ENCODE measurements at places on chromosomes 12 and 14.

GRCh38 chr12:91853350-91854127 is 292.1 kb downstream of the BTG1 start:
- DNase-seq: no peak

DNA sequence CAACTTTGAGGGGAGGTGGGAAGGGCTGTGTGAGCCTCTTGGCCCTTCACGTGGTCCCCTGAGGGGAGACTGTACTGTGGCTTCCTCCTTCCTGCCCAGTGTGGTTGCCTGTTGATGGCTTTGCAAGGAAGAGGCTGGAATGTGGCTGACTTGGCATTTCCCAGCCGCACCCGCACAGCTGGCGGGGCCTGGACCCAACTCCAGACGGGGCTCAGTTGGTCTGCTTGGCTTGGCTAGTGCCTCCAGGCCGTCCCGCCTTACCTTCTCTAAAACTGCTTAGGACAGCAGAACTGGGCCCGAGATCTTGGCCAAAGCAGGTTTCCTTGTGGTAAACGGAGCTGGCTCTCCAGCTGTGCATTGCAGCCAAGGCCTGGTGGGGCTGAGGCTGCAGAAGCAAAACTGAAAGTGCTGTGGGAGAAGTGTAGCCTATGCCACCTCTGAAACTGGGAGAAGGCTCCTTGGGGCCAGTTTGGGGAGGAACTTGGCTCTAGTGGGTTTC is 139.5 kb downstream of the SMOC1 start:
- DNase-seq: no peak

GRCh38 chr12:85329913-85330312 is 49.9 kb downstream of the ALX1 start:
- DNase-seq: no peak

GRCh38 chr12:92008345-92008744 is 137.3 kb downstream of the BTG1 start:
- no peak for DNase-seq

DNA sequence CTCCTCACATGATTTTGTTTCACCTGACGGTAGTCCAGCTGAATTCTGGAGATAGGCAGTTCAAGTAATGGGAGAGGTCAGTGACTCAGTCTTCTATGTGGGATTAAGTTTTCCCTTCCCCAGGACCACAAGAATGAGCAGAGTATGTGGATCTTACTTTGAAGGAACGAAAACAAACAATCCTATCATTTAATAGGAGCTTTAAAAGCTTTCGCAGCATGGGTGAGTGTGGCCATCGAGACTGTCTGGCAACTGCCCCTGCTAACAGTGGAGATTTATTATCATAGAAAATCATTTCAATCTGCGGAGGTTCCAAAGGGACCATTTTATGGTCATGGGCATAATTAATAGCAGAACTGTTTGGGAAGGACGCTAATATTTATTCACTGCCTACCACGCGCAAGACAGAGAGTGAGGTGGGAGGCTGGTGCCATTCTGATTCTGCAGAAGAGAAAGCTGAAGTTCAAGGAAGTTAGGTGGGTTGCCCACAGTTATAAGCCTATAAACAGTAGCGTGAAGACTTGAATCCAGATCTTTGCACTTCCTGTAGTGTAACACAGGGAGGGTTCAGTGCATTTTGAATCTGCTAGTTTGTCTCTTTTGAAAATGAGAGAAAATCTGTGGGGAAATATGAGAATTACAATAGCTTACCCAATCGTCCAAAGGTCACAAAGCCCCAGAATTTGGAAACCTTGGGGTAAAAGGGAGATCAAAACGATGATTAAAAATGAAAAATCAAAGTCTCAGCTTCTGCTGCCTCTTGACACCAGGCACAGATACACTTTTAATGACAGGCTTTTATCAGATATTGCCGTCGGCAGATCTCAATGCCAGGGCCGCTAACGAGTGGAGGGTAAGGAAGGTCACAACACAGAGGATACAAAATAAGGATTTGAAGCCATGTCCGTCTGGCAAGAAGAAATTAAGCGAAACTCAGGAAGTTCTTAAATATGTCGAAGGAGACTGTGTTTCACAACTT is 209.6 kb downstream of the CRADD start:
- DNase-seq: no peak

DNA sequence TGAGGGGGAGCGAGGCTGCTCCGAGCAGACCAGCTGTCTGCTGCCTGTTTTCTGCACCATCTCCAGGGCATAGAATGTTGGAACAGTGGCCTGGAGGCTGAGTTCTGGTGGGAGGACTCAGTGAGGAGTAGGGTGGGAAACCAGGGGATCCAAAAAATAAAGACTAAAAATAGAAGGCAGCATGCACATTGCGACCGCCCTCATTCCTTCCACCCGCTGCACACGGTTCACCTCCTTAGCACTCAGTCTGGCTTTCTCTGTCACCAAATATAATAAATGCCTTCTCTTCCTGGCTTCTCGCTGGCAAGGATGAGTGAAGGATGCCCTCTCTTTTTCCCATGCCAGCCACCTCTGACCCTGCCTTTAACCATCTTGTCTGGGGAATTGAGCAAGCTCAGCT is 146.2 kb downstream of the AACS start:
- no peak for DNase-seq

DNA sequence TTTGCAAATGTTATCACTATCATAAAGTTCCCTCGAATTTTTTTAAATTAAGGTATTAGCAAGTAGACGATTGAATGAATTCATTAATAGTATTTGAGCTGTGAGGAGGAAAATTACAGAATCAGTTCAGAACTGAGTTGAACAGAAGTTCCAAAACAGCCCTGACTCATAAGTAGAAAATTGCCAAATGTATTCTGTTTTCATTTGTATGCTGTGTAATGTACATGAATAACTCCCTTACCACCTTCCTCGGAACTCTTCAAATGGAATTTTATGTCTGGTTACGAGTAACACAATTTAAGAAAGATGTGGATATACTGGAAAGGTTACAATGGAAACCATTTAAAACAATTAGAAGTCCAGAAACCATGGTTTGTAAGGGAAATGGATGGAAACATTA is 283.3 kb upstream of the FAR2 start:
- DNase-seq: no peak

DNA sequence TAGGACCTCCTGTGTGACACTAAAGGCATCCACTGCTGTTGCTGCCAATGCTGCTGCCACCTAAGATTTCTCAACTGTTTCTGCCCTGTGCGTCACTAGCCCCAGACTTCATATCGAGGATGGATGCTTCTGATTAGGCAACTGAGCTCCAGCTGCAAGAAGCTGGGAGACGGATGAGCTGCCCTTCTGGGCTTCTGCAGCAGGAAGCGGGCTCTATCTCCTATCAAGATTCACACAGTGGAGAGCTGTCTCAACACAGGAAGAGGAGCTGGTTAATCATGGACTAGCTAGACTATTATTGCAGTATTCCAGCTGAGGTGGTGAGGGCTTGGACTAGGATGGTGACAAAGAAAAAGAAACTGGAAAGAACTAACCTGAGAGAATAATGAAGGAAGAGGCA is 59.2 kb upstream of the PELI2 start:
- no peak for DNase-seq

DNA sequence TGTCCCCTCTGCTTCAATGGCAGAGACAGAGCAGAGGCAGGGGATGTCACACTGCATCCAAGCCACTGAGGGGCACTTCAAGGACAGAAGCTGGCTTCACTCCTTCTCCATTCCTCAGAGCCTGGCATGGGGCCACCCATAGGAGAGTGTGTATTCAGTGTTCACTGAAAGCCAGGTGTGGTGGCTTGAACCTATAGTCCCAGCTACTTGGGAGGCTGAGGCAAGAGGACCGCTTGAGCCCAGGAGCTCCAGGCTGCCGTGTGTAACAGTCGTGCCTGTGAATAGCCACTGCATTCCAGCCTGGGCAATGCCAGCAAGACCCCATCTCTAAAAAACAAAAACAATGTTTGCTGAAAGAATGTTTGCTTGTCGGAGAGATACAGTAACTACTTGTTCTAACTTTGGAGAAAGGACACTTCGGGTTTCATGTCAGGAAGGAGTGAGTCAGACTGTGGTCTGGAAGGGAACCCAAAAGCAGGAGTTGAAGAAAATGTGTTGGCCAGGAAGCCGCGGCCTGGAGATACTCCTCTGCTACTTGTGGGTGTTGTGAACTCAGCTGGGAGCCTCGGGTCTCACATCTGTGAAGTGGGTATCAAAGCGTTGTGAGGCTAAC is 43.4 kb downstream of the ELK3 start:
- no peak for DNase-seq

DNA sequence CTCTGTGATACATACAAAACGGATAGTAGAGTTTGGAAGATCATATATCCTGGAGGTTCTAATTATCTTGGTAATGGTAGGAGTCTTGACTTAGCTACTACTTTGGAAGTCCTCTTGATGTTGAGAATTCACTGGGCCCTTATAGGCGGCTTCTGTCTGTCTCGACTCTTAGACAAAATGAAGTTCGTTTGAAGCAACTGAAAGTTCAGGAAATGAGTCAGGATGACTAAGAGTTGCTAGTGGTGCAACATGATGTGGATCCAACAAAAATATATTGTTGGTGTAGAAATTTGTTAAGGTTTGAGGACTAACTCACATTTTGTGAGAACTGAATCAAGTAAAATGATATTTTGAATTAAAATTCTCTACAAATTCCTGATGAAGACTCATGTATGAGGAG is 272.7 kb downstream of the AEBP2 start:
- DNase-seq: no peak

DNA sequence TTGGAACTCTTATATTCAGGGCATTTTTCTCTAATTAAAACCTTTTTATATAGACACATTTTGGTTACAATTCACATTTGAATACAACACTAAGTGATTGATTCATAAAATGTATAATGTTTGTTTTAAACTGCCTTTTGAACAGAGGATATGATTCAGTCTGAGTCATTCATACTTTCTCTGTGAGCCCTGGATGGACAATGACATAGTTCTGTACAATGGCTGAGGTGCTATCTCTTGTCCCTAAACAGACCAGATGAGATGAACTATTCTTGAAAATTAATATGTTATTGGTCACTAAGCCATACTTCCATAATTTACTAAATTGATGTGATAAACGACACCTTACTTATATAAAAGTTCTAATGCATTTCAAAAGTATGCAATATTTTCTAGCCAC is 199.7 kb upstream of the ATXN7L3B start:
- DNase-seq: no peak

DNA sequence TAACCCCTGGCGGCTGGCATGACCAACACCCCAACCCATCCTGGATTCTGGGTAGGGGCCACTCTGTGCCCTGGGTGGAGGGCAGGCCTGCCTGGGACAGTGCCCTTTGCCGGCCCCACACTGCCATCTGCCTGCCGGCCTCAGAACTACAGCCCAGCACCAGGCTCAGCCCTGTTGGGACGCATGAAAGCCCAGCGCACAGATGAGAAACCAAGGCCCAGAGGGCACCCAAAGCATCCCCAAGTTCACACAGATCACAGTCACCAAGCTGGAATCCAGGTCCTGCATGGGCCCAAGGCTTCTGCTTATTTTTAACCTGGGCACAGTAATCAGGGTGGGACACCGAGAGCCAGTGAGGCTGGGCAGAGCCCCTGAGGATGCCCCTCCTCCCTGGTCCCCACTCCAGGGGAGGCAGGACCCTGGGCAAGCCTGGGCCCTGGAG is 26.2 kb downstream of the RFLNA start:
- DNase-seq: peak; percentile 54

GRCh38 chr14:66444271-66444927 is 41.8 kb upstream of the CCDC196 start:
- DNase-seq: no peak

DNA sequence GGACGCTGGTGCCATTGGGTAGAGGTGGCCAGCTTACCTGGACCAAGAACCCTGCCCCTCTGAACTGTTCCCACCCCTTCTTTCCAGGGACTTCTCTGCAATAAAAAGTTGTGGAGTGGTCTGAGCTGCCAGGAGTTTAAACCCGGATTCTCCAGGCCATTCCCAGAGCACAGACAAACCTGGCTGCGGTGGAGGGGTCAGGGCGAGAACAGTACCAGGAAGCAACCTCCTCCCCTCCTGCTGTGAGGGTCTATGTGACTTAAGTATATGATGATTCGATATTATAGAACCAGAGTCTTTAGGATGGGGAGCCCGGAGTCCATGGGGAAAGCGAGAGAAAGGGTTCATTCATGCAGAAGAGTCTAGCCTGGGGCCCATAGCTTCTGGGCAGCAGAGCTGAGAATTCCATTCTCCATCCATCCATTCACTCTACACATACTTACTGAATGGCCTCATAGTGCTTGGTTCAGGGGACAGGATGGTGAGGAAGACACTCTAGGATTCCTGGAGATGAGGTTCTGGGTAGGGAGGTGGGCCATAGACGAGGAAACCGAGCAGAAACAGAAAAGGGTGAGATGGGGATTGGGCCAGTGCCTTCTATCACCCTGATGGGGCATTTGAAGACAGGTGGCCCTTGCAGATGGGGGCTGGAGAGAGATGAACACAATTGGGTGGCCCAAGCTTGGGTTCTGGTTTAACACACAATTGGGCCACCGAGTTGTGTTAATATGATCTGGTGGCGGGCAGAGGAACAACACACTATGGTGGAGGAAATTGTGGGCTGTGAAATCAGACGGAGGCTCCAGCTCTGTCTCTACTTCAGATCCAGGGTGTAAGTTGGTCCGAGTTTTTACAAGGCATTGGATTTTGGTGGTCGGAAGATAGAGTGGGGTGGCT is 5.2 kb downstream of the KRT86 start:
- DNase-seq: no peak

DNA sequence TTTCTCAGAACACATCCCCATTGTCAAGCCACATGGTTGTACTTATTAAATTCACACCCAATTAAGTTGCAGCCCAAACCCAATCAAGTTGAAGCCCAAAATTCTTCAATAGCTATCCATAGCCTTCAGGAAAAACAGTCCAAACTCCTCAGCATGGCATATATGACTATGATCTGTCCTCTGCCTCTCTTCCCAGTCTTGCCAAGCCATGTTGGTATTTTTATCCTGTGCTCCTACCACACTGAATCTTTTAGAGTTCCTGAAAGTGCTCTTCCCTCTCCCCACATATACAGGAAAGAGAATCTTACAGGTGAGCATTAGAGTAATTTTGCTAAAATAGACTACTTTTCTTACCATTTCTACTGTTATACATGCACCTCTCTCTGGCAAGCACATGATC is 834.9 kb downstream of the RPS29 start:
- no peak for DNase-seq

DNA sequence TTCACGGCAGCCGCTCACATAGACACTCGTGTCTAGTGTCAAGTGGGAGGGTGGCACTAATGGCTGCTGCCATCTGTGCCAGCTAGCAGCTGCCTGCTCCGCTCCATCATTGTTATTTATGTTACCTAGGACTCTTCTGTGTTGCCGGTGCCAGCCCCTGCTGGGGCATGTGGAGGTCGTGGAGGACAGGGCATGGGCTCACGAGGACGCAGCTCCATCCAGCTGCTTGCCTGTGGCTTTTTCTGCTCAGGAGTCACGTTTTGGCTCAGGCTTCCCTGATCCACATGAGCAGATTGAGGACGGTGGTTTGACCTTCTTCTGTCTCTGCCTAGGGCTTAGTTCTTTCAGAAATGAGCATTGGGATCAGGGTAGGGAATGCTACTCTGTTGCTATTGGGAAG is 31.2 kb downstream of the TPCN1 start:
- no peak for DNase-seq

- DNase-seq: no peak
Measured at GRCh38 chr14:81591266-81591665, 57.6 kb upstream of the SEL1L start.

- no peak for DNase-seq
Measured at GRCh38 chr12:79689477-79690141, 1.2 kb downstream of the PAWR start.

GRCh38 chr12:96365604-96366380 is 34.4 kb downstream of the CDK17 start:
- DNase-seq: no peak
